Stimulated activated CD8-positive, alpha-beta memory T cell treated with anti-CD3 and anti-CD28 coated beads, Interleukin-7, amount 100 ng/mL, for 48 hours (primary cell): ENCODE measurements at places on chromosomes 3 and 15.

DNA sequence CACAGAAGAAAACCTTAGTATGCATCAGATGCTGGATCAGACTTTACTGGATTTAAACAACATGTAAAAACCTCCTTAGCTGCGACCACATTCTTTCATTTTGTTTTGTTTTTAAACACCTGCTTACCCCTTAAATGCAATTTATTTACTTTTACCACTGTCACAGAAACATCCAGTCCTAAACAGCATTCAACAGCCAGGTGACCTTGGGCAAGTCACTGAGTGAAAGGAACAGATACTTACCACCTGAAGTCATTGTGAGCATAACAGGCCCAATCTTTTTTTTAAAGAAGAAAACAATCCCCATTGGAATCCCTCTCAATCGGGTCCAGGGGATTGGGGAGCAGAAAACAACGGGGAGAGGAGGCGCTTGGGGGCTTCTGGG lies 390 bp downstream of the STARD5 start:
- no peak for DNase-seq

DNA sequence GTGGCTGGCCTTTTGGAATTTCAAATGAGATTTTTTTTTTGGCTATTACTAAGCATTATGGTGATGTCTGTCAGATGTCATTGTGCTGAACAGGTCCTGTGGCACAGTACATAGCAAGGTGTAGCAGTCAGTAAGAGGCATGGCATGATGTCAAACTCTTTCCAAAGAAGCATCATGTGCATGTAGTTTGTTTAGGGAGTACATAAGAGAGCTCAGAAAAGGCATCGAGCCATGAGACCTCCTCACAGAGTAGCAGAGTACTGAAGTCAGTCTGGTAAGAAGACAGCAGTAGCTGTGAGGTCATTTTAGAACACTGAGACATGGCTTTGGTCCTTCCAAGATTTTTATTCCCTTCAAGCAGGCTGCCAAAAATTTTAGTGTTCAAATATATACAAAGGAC lies 134.9 kb upstream of the SPRED1 start:
- DNase-seq: no peak

DNA sequence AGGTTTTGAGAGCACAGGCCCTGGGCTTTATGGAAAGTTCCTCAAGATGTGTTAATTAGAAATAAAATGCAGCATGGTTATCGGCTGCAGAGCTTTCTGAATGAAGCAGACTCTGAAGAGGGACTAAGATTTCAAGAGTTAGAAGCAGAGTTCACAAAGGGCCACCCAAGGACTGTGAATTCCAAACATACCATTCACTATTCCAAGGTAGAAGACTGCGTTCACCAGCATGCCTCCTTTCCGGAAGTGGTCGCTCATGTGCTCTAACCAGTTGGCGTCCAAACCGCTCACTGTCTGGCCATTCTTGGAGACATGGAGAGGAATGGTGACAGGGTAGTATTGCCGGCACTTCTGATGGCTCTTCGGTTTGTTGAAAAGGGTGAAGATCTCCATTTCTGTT lies 104.9 kb downstream of the OXNAD1 start:
- no peak for DNase-seq

DNA sequence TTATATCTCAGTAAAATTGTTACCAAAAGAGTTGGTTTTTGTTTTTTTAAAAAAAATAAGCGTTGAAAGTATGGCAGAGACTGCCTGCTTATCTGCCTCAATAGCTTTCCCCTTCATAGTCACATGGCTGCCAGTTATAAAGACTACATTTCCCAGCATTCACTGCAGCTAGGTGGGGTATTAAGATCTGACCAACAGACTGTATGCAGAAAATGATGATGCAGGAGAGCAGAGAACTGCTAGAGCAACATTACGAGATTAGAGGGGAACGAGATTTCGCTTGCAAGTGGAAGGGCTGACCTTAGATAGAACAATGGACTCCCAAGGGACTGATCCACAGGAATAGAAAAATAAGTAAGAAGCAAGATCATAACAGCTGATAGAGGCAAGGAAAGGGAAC lies 14.3 kb downstream of the RHOA start:
- DNase-seq: no peak

DNA sequence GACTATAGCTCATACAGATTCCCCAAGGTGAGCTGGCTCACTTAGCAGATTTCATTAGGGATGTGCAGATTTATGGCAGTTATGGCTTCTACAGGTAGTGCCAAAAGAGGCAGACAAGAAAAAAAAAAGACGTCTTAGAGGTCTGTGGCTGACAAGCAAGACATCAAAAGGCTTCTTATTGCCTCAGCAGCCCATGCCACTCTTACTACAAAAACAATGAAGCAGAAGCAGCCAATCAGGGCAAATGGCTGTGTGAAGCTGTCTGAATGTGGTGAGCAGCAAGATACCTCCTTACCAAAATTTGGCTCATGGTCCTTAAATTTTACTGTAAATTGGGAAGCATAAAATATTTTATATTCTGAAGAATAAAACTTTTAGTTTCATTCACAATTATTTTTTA lies 557.5 kb upstream of the GOLIM4 start:
- no peak for DNase-seq

DNA sequence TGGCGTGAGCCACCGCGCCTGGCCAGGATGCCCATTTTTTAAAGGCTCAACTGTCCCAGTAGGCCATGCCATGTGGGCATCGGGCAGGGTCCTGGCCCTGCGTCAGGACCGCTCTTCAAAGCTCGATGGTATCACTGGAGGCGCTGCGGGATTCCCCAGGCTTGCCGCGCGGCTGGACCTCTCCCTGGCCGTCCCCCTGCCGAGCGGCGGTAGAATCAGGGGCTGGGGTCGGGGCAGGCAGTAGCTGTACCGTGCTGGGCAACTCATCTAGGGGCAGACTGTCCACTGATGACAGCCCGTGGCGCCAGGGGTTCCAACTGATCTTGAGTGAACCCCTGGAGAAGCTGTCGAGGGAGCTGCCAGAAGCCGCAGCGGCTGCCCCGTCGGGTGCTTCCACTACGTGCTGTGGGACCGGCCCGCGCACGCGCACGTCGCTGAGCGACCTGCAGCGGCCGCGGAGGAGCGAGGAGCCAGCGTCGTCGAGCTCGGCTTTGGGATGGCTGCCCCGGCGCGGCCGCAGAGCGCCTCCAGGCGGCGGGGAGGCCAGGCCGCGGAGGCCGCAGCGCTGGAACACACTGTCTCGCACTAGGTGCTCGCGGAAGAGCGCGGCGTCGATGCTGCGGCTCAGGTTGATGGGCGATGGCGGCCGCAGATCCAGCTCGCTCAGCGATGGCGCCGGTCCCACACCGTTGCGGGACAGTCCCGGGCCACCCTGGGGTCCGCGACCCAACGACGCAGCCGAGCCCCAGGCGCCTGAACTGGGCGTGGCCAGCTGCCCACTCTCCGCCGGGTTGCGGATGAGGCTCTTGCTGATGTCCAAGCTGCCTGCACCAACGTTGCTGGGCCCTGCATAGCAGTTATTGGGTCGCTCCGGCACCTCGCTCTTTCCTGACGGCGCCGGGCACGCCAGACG lies 5.8 kb downstream of the PRRT3 start:
- peak; percentile 66 for DNase-seq

DNA sequence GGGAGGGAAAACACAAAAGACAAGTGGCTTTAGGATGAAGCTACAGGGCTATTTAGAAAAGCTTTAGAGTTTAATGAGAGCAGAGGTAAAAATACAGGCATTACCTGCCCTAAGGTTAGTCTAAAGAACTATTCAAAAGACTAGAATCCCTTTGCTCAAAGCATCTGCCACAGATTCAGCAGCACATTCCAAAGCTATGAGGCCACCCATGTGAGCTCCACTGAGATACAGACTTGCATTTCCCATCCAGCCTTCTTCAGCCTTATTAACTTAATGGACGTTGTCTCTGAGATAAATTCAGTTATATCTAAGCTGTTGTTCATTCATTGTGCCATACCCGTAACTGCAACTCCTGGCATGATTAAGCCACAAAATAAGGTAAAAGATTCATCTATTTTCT lies 25.4 kb downstream of the CXCR6 start:
- DNase-seq: no peak

- no peak for DNase-seq
Observed at GRCh38 chr15:63025460-63025859, 17.1 kb upstream of the TPM1 start.

GRCh38 chr15:65384895-65385869 lies 7.4 kb upstream of the IGDCC3 start:
- DNase-seq: peak; percentile 77

DNA sequence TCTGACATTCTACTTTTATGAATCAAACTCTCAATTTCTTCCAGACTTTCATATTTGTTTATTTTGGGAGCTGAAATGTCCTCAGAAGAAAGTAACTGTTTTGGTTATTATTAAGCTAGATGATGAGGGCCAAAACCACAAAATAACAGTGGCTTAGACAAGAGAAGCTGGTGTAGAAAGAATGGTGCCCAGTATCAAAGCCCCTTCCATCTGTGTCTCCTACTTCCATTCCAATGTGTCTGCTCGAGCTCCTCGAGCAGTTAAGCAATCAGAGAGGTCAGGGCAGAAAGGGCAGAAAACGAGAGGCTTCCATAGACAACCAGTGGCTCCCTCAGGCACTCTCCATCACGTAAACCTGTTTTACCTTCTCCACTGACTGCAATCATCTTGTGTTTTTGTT lies 59.7 kb upstream of the MAGI1 start:
- DNase-seq: no peak

- DNase-seq: no peak
Observed at GRCh38 chr3:23114432-23114831, 88.7 kb upstream of the UBE2E2 start.

GRCh38 chr3:167102071-167102470 lies 278.0 kb downstream of the ZBBX start:
- DNase-seq: no peak

DNA sequence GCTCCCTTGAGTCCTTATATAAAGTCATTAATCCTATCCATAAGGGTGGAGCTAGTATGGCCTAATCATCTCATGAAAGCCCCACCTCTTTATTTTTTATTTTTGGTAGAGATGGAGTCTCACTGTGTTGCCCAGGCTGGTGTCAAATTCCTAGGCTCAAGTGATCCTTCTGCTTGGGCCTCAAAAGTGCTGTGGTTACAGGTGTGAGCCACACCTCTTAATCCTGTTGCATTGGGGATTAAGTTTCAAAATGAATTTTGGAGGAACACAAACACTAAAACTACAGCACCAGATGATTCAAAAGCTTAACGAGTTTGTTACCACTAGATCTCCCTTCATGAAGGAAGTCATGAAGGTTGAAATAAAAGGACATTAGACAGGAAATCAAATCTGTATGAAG lies 27.7 kb downstream of the RAB7A start:
- DNase-seq: no peak

DNA sequence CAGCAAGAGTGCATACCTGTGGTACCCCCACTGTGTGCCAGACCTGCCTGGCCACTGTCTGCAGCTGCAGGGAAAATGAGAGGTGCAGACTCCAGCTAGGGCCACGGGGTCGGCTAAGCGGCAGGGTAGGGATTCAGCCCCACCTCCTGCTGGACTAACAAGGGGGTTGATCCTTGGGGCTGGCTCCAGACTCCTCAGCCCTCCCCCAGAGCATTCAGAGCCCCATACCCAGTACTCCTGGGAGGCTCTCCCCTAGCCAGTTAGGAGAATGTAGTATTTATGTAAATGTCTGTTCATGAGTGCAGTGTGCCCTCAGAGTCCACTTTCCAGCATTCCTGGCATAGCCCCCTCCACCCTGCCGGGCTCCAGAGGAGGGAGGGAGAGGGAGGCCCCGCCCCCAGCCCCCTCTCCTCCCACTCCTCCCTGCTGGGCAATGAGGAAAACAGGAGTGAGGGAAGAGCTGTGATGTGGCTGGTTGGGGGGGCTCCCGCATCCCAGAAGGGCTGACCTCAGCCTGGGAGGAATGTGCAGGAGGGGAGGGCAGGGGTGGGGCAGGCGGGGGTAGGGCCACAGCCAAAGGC lies 4.5 kb upstream of the SEMA3B start:
- DNase-seq: no peak

GRCh38 chr3:146337991-146338390 lies 87.1 kb upstream of the PLSCR4 start:
- DNase-seq: no peak

DNA sequence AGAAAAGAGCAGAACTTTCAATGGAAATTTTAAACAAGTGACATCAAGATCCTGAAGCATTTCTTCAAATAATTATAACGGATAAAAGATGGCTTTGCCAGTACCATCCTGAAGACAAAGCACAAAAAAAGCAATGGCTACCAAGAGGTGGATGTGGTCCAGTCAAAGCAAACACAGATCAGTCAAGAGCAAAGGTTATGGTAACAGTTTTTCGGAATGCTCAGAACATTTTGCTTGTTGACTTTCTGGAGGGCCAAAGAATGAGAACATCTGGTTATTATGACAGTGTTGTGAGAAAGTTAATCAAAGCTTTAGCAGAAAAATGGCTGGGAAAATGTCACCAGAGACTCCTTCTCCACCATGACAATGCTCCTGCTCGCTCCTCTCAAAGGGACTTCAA lies 31.5 kb downstream of the FEM1B start:
- DNase-seq: no peak

DNA sequence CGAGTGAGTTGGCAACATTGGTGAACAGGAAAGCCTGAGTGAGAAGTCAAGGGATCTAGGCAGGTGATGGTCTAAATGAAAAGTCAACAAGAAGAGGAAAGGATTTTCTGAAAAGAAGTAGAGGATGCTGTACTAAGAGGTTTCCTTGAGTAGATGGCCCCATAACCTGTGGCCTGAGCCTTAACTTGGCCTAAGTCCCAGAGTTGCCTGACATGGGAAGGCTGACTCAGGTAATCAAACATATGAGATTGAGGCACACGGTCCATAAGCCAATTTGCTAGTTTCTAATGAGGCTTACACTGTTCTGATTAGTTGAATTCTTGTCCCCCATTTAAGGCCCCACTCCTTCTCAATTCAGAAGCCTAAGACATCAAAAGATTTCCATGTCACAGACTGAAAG lies 262.5 kb upstream of the LMCD1 start:
- DNase-seq: no peak

- no peak for DNase-seq
Observed at GRCh38 chr15:56971571-56971970, 53.1 kb downstream of the TCF12 start.

- no peak for DNase-seq
Observed at GRCh38 chr3:152314677-152315353, 46.1 kb downstream of the MBNL1 start.

GRCh38 chr15:67050522-67051087 lies 14.8 kb upstream of the SMAD3 start:
- DNase-seq: no peak

GRCh38 chr3:168341956-168342936 lies 246.5 kb upstream of the GOLIM4 start:
- DNase-seq: no peak

GRCh38 chr3:126750756-126751121 lies 46.7 kb downstream of the CHCHD6 start:
- DNase-seq: no peak

DNA sequence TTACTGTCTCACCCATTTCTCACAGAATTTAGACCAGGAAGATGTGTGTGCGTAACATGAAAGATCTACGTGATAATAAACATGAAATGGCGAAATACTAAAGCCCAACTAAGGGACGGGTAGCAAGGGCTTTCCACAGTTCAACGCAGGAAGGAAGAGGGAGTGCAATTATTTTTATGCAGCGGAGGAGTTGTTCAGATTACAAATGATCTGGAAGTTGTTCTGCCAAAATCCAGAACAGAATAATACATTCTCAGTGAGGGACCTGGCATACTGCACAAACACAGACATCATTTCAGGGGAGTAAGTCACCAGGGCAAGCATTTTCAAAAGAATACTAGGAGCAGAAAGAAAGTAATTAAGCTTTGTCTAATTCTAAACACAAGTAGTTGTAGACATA lies 133.6 kb upstream of the RAP2B start:
- no peak for DNase-seq
